ENCODE measurements at places on chromosomes 3 and 15.

- DNase-seq, result no peak
These were observed 27.8 kb downstream of the IQCF6 start for GRCh38 chr3:51751287-51751686.

GRCh38 chr3:33063651-33064051, 33.3 kb downstream of the GLB1 start:
- no peak for DNase-seq

- DNase-seq, result no peak
These were observed 5.1 kb upstream of the SRP14 start for GRCh38 chr15:40043927-40044716.

GRCh38 chr3:73924048-73924447, 299.3 kb upstream of the PDZRN3 start:
- DNase-seq, result no peak

DNA sequence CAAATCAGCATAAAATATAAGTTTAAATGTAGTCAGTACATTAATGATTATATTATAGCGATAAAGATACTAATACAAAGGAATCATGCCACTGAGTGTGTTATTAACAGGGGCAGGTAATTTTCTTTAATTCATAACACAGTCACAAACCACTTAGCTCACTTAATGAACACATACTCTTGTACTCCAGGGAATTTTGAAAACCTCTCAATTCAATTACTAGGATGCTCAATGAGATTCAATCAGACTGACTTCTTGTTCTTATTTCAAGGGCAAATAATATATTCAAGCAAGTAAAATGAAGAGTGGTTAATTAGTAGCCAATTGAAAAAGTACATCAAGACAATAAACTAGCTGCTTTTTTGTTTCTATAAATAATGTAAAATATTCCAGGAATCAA, 5.8 kb upstream of the SUCNR1 start:
- DNase-seq, result no peak

DNA sequence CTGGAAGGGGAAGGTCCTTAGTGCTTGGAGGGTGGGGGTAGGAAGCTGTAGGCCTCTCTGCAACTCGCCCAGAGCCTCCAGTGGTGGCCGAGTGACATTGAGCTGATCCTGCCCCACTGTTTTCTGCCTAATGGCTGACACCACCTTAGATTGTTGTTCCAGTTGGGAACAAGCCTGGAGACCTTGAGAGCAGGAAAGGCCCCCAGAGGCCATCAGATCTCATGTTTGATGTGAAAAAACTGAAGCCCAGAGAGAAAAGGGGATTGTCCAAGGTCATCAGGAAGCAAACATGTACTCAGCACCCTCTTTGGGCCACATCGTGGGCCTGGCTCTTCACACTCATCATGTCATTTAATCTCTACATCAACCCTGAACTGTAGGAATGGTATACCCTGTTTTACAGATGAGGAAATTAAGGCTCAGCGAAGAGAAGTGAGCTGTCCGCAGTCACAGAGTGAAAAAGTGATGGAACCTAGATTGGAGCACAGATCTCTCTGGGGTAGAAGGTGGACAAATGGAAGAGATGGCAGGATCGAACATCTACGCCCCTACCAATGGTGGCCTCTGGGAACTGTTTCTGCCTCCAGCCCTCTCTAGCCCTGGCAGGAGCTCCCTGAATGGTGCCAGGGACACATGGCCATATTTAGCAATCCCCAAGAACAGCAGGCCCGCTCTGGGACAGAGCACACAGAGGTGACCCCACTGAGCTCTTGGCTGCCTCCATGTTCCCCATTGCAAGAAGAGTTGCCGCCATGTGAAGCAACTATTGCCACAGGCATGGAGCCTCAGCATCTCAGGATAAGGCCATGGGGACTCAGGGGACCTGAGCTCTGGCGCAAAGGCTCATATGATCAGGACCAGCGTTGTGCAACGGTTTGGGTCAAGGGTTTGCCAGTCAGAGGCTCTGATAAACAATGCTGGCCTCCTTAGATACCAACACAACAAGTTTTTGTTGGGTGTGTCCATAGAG, 31.6 kb upstream of the TSEN2 start:
- DNase-seq, result no peak

DNA sequence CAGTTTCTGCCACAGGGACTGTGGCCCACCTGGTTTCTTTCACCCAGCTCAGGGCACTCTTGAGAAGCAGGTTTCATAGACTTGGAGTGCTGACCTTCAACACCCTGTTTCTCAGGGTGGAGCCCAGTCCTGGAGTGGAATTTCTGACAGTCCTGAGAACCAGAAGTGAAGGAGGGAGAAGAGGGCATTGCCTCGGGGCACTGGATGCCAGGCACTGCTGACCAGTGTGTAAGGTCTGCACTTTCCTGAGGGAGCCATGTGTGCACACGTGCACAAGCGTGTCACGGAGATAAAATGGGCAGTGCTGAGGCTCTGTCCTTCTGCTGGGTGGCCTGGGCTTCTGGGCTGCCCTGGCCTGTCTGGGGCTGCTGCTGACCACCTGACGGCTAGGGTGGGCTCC, 118.5 kb downstream of the SEC22A start:
- no peak for DNase-seq

- no peak for DNase-seq
These were observed 179.2 kb downstream of the KCNAB1 start for GRCh38 chr3:156299569-156299968.

- no peak for DNase-seq
These were observed 432.5 kb downstream of the MFSD1 start for GRCh38 chr3:159234306-159234705.

DNA sequence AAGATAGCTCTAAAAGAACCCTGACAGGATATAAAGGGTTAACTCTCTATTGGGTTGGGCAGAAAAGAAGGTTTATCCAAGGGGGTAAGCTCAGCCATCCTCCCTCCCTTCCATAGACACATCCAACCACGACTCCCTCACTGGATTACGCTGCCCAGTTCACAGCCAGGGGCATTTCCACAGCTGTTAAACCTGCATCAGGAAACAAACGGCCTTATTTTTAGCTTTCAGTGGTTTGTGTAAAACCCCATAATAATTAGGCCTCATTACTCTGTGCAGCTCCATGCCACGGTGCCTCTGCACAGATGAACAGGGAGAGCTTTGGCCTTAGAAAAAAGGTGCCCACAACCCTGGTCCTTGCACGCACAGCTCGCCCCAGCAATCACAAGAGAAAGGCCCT, 110.6 kb downstream of the GABRB3 start:
- no peak for DNase-seq

DNA sequence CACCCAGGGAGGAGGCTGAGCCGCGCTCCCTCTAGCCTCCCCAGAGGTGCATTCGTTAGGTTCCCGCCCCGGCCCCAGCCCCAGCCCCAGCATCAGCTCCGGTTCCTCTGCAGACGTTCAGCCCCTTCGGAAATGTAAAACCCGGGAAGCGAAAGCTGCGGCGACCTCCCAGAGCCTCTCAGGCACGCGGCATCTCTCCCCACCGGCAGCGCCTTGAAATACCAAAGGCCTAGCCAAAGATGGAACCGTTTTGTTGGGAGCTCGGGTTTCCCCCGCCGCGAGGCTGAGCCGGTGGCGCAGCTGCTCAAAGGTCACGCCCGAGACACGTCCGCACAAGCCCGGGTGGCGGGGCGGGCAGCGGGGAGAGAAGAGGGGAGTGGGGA, 77.8 kb upstream of the HES1 start:
- DNase-seq, result no peak

DNA sequence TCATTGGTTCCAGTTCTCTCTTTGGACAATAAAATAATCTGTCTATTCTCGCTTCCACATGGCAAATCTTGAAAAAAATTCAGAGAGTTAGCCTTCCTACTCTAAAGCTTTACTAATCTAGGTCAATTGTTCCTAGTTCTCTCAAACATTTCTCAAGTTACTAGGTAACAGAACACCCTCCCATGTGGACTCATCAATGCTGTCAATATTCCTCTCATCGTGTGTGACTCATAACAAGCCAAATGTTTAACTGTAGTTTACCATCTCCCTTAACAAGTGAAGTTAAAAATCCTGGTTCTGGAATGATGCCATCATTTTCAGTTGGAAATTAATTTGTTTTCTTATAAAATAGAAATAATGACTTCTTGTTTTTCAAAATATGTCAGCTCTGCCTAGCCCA, 438.6 kb downstream of the ROBO1 start:
- DNase-seq, result no peak

GRCh38 chr3:188861842-188862744, 309.7 kb upstream of the TPRG1 start:
- no peak for DNase-seq

- DNase-seq, result no peak
These were observed 876.1 kb upstream of the CADM2 start for GRCh38 chr3:84082726-84083125.

DNA sequence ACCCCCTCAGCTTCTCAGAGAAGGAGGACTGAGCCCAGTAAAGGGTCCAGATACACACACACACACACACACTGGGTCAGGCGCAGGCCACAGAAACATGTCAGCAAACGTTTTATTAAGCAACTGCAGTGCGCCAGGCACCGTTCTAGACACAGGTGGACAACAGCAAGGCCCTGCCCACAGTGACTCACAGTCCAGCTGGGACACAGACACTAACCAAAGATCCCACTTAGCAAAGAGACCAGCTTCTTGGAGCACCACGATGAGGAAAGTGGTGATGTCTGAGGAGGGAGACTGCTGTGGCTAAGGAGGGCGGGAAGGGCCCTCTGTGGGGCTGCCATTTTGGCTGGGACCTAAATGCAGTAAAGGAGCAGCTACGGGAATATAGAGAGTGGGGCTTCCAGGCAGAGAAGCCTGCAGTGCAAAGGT, 2.8 kb upstream of the VILL start:
- no peak for DNase-seq

GRCh38 chr3:184937611-184938010, 125.6 kb downstream of the VPS8 start:
- DNase-seq, result no peak

GRCh38 chr15:85547386-85547785, 167.0 kb downstream of the AKAP13 start:
- no peak for DNase-seq

DNA sequence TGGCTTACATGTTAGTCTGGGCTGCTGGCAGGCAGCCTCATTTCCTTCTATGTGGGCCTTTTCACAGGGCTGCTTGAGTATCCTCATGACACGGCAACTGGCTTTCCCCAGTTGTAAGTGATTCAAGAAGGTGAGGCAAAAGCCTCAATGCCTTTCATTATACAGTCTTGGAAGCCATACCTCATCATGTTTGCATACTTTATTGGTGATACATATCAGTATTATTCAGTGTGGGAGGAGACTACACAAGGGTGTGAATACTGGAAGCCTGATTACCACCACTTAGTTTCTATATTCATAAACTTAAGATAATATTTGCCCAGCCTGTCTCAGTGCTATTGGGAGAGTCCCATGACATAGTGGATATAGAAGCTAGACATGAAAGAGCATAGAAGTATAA, 346.8 kb downstream of the SOX2 start:
- no peak for DNase-seq

DNA sequence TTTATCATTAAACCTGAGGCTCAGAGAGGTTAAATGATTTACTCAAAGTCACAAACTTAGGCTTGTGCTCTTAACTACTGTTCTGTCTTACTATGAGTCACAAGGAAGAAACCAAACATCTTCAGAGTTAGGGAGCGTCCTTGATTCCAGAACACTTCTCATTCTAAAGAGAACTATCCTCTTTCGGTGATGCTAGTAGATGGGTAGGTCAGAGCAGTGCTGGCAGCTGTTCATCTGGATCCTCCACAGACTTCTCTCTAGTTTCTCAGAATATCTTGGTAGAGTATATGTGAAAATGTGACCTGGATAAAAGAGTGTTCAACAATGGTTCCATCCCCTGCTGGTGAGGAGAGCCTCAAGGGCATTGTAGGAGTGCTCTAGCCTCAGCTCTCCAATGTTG, 3.3 kb downstream of the ARL6IP5 start:
- DNase-seq, result no peak

DNA sequence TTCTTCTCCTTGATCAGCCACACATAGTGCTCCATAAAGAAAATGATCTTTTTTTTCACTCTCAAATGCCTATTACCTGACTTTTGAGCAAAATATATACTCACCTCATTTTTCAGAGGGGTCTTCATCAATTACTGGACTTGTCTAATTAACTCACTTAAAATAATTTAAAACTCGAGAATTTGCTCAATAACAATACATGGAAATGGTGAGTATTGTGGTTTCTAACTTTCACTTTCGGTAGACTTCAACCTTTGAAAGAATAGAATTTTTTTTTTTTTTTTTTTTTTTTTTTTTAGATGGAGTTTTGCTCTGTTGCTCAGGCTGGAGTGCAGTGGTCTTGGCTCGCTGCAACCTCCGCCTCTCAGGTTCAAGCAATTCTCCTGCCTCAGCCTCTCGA, 17.7 kb upstream of the EPHB1 start:
- no peak for DNase-seq

DNA sequence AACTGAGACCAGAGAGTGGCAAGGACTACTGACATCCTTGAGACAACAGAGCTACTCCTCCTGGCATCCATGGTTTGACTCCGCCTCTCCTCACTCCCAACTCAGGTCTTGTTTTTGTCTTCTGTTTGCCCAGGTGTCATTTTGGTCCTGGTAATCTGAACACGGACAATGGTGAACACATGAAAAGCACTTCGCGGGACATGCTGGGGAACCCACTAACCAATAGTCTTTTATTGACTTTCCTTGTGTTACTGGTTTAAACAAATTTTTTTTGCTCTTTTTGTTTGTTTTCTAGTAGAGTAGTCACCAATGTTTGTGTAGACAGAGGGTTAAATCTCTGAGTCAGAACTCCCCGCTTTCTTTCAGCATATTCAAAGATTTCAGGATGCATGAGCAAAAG, 38.4 kb downstream of the LARP6 start:
- DNase-seq, result no peak

DNA sequence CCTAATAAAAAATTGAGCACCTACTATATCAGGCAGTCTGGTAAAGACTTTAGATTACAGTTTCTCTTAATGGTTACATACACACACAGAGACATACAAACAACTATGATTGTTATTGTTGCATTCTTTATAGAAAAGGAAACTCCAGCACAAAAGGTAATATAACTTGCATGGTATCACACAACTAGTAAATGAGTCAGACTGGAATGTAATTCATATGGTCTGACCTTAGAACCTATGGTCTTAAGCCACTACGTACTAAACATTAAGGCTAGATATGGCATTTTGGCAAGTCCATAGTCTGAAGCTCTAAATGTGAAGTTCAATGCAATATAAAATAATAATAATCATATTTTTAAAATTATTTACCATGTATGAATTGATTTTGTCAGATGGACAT, 380.6 kb downstream of the LSAMP start:
- DNase-seq, result no peak

GRCh38 chr3:169218314-169218983, 445.1 kb downstream of the MECOM start:
- no peak for DNase-seq

- DNase-seq, result peak; percentile 48
These were observed 500 bp upstream of the RAB6B start for GRCh38 chr3:133896002-133896761.
